ENCODE measurements at places on chromosomes 3 and 15.
A peak's percentile ranks its signal among the peaks of the same experiment; 100 is the strongest.

DNA sequence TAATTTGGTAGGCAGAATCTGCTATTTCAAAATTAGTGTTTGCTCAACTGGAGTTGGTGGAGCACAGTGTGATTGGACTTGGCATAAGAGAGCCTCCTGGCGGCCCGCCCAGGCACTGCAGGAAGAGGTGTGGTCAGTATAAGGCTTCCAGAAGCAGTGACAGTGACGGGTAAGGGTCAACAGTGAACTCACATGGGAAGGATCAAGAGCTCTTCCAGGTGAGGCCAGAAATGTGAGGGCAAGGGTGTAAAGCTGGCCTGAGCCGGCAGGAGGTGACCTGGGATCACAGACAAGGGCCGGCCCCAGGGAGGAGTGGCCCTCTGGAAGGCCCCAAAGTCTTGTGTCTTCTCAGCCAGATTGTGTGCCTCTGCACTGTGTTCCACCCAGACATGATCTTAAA lies 93.2 kb upstream of the RNF7 start:
- DNase-seq = peak; percentile 65

DNA sequence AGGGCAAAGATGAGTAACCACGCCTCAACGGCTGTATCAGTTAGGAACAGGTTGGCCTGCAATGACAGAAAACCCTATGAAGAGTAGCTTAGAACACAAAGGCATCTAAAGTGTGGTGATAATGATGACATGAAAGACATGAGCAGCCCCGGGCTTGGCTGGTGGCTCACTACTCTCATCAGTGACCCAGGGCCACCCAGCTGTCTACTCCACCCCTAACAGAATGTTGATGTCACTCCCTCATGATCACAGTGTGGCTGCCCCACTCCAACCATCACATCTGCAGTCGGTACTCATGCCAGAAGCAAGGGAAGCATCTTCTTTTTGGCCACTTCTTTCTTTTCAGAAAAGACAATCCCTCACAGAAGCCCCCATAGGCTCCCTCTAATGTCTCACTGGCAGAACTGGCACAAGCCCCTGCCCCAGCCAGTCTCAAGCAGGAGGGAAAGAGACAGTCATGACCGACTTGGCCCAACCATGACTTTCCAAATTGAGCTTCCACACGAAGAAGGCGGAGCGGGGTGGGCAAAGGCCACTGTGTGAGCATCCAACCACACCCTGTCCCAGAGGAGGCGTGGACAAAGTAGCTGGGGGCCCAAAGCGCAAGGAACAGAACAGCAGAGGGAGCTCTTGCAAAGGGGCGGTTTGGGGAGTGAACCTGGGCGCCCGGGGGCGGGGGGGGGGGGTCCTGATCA lies 72.0 kb upstream of the IQSEC1 start:
- no peak for DNase-seq

- DNase-seq = no peak
Observed at GRCh38 chr3:179848711-179849110, 188.0 kb downstream of the PEX5L start.

GRCh38 chr3:174931473-174932353 lies 72.6 kb downstream of the NAALADL2 start:
- DNase-seq = no peak

GRCh38 chr15:80942746-80943565 lies 46.7 kb downstream of the MESD start:
- no peak for DNase-seq

DNA sequence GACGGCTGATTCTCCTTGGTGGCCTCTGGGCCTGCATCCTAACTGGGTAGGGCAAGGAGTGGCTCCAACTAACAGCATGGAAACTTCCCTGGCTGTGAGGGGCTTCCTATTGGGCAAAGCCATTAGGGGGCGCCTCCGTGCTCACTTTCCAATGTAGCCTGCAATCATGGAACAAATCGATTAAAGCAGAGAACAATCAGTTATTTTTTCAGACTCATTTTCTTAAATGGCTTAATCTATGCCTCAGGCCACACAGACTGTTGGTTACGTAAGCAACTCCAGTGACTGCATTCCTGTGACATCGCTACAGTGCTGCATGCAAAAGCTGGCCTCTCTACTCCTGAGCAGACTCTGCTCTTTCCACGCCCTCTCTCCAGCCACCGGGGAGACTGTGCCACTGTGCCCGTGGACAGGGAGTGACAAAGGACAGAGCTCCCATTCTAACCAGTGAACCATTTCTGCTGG lies 278.9 kb downstream of the KLF13 start:
- no peak for DNase-seq

DNA sequence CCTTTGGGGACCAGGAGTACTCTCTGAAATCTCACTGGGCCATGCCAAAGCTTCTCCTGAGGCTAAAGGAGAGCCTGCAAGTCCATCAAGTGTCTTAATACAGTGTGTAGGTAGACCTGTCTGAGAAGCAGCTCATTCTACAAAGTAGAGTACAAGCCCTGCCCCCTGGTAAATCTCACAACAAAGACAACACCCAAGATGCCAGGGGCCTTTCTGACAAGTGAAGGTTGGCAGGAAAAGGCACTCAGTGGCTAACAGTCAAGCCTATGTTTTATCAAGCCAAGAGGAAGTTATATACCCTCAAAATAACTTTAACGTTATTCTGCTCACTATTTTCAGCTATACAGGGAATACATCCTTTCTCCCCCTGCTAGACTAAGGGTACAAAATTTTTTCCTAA lies 58.3 kb downstream of the NMNAT3 start:
- DNase-seq = no peak

- DNase-seq = no peak
Observed at GRCh38 chr15:22956257-22956977, 23.8 kb downstream of the CYFIP1 start.

- no peak for DNase-seq
Observed at GRCh38 chr3:74403307-74403706, 211.2 kb downstream of the CNTN3 start.

GRCh38 chr15:74769463-74770025 lies 12.3 kb upstream of the CSK start:
- DNase-seq = no peak

- no peak for DNase-seq
Observed at GRCh38 chr3:89232155-89232554, 124.7 kb downstream of the EPHA3 start.

DNA sequence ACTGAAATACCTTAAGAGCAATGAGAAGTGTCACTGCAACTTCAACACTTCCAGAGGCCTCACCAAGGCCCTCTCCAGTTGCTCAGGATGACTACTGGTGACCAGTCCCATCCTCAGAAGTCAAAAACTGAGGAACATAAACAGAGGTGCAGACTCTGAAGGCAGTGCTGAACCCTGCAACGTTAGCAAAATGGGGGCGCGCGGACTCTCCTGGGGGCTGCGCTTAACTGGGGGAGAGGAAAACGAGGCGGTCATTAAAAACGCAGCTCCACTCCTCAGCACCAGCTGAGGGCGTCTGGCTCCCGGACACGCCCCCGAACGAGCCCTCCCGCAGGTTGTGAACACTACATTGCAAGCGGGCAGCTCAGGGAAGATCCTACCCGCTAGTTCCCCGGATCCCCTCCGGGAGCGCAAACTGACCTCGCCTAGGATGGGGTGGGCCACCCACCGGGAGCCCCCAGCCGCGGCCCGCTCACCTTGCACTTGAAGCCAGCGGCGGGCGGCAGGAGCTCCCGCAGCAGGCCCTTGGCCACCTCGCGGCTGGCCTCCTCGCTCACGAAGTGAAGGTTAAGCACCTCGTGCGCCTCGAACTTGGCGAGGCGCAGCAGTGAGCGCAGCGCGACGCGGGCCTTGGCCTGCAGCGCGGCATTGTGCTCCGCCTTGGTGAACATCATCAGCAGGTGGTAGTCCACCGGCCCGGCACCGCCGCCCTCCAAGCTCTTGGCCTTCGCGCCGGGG lies 711 bp downstream of the XXYLT1 start:
- peak; percentile 45 for DNase-seq

DNA sequence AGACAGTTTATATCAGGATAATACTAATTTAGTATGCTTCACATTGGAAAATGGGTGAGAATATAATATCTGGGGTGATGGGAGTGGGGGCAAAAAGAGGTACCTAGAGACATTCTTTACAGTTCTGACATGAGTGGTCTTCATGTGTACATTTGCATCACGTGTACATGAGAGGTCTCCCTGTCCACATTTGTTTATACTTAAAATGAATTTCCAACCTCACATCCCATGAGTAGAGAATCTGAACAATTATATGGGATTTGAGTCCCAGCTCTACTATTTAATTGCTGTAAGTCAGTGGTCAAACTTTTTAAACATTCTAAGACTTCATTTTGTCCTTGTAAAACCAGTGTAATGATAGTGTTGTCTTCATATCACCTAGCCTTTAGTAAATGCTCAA lies 408.4 kb downstream of the NAALADL2 start:
- no peak for DNase-seq

DNA sequence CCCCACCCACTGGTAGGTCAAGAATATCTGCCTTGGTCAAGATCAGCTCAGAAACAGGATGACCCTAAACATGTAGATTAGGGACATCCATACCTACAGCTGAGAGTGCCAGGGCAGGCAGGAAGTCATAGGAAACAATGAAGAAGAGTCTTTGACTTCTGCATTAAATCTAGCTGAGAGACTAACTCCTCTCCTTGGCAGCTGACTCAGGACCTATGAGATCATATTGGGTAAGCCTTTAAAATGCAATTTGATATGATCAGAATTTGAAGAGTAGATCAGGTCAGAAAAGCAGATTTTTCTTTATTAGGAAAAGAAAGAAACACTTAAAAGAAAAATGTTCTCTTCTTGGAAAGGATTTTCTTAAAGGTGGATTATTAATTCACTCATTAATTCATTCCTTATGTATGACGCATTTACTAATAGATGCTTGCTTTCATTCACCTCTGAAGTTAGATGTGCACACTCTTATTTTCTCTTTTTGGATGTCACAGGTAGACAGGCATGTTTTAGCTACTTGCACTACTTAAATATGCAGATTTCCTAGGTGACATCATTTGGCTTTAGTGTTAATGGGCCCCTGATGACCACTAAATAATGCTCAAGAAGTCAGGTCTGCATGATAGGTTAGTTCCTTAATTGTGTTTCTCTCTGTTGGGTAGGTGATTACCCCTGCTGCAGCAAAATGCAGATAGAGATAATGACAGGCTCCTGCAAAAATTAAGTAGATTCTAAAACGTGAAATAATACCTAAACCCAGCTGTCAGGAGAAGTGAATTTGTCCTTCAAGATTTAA lies 35.7 kb upstream of the GSK3B start:
- no peak for DNase-seq

DNA sequence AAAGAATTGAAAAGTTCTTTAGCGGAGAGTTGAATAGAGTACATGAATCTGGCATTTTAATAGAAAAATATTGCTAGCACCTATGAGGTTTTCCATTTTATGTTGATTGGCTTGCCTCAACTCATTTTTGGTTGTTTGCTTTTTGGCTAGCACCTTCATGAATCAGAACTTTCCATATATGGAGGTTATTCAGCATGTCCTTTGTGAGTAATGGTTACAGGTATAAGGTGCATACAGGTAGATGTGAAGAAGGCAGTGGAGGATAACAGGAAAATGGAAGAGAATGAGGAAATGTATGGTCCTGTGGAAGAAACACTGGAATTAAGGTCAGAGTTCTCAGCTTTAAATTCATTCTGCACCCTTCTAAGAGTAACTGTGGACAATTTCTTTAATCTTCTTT lies 98.1 kb upstream of the GBE1 start:
- DNase-seq = no peak

GRCh38 chr3:5840056-5840455 lies 652.5 kb downstream of the EDEM1 start:
- no peak for DNase-seq

- DNase-seq = no peak
Observed at GRCh38 chr3:133760916-133761315, 14.7 kb downstream of the TF start.

- peak; percentile 76 for DNase-seq
Observed at GRCh38 chr15:66504563-66505429, at the start of the genes RPL4 and ZWILCH. TSS of gene RPL4 (minus strand) at chr15:66504855. CDS start at chr15:66504790, 65 bp downstream. TSS of gene ZWILCH (plus strand) at chr15:66505326. CDS start at chr15:66505339, 13 bp downstream.

DNA sequence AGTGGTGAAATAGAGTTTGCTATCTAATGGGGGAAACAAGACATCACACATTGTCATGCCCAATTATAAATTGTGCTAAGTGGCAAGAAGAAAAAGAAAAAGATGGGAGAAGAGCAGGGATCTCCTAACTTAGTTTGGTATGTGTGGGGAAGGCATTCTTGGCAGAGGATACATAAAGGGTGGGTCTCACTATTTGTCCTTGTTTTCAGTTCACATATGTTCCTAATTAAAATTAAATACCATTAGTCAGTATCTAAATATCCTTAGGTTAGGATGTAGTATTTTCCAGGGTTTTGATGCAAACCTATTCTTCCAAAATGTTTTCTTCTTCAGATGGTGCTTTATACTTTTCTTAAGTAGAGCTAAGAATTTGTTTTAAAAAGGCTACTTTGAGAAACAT lies 173.7 kb downstream of the B3GALNT1 start:
- no peak for DNase-seq

- no peak for DNase-seq
Observed at GRCh38 chr3:140078343-140078742, 143.4 kb downstream of the CLSTN2 start.

- DNase-seq = peak; percentile 8
Observed at GRCh38 chr3:129824926-129825541, 68.5 kb downstream of the TMCC1 start.

All from activated T-cell treated with anti-CD3 and anti-CD28 coated beads for 48 hours (primary cell).